ENCODE measurements at places on chromosomes 6 and 20.

DNA sequence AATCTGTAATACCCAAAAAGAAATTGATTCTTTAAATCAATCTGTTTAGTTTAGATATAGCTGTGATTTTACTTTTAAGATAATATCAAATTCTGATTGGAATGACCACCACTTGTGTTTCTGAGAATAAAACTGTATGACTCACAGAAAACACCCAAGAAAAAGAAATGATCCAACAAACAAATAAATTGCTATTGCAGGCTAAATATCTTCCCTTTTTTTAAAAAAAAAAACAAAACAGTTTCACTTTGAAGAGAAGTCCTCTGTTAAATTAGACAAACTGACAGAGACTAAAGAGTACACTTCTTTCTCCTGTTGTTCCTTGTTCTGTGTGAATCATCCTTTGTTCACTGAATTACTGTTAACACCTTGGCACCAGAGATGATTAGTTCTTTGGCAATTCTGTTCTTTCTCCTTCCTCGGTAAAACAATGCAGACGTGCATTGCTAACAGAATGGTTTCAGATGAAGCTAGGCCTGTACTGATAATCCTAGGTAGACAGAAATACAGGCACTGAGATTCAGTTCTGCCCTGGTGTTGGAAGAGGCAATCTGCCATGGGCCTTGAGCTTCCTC, 895.2 kb upstream of the CITED2 start:
- peak; percentile 32 for DNase-seq

DNA sequence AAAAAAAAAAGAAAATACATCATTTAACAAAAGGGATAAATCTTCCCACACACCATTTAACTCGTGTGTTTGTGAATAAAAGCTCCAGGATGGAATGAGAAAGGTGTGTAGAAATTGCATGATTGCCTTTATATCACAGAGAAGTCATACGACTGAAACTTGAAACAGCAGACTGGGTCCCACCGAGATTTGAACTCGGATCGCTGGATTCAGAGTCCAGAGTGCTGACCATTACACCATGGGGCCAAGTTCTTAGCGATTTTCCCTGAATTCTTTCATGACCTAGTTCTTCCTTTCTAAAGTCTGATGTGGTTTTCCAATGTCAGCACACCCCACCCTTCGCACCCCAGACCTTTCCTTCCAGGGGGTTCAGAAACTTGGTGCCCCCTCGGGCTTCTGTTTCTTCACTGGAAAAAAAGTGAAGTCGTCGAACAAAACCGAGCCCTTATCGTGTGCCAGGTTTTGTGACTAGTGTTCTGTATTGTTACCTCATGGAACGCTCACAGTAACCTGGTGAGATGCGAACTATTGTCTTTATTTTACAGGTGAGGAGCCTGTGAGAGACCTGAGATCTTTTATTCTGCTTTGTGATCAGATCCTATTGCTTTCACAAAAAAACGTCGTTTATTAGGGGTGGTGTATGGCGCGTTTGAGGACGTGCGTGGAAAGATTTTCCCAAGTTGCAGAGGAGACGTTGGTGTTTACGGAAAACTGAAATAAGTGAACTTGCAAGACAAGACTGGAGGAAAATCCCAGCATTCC, 120.8 kb downstream of the OR2B2 start:
- peak; percentile 84 for DNase-seq

DNA sequence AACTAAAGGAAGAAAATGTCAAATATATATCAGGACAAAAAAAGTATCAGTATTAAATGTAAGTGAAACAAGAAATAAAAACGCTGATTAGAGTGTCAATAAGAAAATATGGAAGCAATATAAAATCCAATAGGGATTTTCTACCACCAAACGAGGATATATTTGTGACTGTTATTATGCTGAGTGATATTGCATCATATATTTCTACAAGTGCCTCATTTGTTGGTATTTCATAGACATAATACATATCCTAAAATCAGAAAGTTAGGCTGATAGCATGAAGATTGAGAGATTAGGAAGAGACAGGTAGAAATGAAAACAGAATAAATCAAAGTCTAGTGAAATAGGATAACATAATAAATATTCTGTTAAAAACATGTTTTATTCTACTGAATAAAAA, 429.2 kb upstream of the IRAK1BP1 start:
- no peak for DNase-seq

- DNase-seq, result peak; percentile 2
These were observed 160.6 kb downstream of the SMOC2 start for GRCh38 chr6:168601546-168601945.

GRCh38 chr20:32536851-32537656, 48.1 kb downstream of the NOL4L start:
- no peak for DNase-seq

- DNase-seq, result no peak
These were observed 67.0 kb upstream of the DST start for GRCh38 chr6:56709650-56710049.

GRCh38 chr6:29651413-29652197, 5.3 kb upstream of the MOG start:
- peak; percentile 46 for DNase-seq

DNA sequence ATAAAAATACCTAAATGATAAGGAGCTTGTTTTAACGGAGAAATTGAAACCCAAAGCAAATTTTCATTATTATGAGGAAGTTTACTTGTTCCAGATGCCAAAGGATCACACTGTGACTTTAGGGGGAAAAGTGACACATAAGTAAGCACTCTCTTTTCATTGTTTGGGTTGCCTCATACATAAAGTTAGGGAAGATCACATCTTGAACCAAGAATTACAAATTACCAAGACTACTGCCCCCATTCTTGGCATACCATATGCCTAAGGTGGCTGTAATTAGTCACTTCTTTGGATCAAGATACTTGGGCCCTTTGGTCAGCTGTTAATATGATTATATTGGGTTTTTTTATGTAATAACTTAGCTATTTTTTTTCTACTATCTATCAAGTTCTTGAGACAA, 269.0 kb downstream of the COL12A1 start:
- no peak for DNase-seq

- peak; percentile 33 for DNase-seq
These were observed 18.3 kb upstream of the GPRC6A start for GRCh38 chr6:116847227-116847626.

- peak; percentile 25 for DNase-seq
These were observed 130.5 kb upstream of the MAN1A1 start for GRCh38 chr6:119479860-119480655.

DNA sequence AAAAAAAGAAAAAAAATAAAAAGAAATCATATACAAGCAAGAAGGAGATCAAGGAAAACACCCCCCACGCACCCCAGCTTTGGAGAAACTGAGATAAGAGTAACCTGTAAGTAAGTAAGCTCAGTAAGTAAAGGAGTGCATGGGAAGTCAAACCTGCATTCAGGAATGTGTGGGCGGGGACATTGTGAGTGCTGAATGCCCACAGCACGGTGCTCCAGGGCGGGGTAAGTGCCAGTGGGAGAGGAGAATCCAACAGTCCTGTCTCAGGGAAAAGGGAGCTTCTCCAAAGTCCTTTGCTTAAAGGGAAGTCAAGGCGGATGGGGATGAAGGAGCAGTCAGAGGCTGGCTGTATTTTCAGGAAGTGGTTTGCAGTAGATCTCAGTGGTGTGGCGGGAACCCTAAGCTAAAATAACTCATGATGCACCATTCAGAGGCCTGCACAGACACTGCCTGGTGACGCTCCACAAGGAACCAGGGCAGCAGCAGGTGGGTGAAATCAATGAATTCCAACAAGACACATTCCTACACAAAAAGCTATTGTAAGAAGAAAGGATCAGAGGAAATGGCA, 368.0 kb downstream of the QKI start:
- no peak for DNase-seq

DNA sequence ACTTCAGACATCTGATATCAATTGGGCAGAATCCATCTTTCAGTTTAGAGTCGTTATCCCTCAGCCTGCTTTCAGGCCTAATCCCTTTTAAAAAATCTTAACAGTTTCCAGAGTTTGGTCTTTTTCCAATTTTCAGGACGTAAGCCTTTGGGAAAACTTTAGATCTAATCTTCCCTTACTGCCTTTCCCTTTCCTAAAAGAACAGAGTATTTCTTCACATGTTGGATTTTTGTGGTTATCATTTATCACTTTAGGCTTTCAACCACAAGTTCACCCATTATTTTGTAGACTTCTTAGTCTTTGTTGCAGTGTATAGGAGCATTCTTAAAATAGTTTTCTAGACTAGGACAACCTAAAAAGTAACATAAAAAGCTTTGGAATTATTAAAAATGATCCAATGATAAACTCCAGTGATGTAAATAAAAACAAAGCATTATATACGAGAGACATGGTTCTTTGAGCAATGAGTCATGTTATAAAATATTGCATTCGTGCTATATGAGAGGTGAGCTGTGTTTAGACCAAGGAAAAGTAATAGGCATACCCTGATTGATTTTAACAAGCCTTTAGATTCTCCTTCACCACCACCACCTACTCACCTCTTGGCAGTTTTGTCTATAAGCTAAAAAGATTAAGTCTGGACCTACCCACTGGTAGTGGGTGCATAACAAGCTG, 90.4 kb upstream of the MCHR2 start:
- peak; percentile 44 for DNase-seq

GRCh38 chr6:158373214-158373613, 60.9 kb downstream of the TULP4 start:
- DNase-seq, result no peak

- DNase-seq, result no peak
These were observed 116.0 kb downstream of the SYCP2 start for GRCh38 chr20:59817406-59817805.

GRCh38 chr6:24330137-24330732, 27.6 kb downstream of the DCDC2 start:
- peak; percentile 63 for DNase-seq

GRCh38 chr6:31898383-31899011, 999 bp upstream of the EHMT2 start:
- peak; percentile 54 for DNase-seq

All from astrocyte of the hippocampus (primary cell).